Stimulated activated naive B cell treated with anti-CD40 and anti-IgM and Interleukin-4, amounts not matched to agents 10 μg/mL and 1 μg/mL and 100 μg/mL, for 72 hours (primary cell): ENCODE measurements at places on chromosomes 16 and 17.

DNA sequence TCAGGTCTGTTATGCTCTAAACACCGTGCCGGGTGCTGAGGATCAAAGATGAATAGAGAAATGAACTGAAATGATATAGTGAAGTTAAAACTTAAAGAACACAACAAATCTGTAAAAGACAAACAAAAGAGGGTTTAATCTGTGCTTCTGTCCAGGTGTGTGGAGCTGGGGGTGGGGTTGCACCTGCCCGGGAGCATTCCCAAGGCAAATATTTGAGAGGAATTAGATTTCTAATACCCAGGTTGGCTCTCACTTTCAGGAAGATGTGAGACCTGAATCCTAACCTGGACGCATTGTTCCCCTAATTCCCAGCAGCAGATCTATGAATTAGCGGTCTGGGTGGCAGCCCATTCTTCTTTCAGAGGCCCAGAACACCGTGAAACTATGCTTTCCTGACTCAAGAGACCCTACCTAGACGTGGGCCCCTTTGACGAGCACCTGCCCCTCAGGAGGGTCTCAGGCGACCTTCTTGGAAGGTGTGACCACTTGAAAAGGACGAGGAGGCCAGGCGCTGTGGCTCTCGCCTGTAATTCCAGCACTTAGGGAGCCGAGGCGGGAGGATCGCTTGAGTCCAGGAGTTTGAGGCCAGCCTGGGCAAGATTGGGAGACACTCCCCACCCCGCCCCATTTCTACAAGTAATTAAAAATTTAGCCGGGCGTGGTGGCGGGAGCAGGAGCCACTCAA is 677 bp upstream of the RANGRF start:
- DNase-seq = no peak

GRCh38 chr17:74020522-74020921 is 183.0 kb upstream of the RPL38 start:
- no peak for DNase-seq

DNA sequence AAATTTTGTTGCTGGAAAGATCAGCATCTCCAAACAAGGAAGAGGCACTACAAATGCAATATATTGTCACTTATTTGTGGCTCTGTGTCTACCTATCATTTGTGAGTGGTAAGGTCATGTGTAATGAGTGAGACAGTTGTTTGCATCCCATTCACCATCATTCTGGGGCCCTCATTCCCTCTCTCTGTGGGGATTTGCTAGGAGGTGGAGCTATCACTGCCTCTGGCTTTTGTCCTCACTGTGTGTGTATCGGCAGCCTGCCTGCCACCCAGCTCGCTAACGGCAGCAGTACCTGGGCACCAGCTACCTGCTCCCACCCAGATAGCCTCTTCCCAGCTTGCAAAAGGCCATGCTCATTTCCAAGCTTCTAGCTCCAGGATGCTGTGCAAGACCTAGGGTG is 379.2 kb upstream of the ZFHX3 start:
- no peak for DNase-seq

- no peak for DNase-seq
These were observed 6.8 kb downstream of the KCNH6 start for GRCh38 chr17:63529711-63530556.

- DNase-seq = no peak
These were observed 530 bp downstream of the GSG1L start for GRCh38 chr16:28062847-28063521.
